Stimulated activated CD4-positive, alpha-beta T cell treated with anti-CD3 and anti-CD28 coated beads, Interleukin-1b, Interleukin-23, amount 100 ng/mL, for 24 hours (primary cell): ENCODE measurements at places on chromosomes 16 and 17.

- no peak for DNase-seq
Observed at GRCh38 chr17:52120465-52120864, 38.0 kb downstream of the CA10 start.

- no peak for DNase-seq
Observed at GRCh38 chr17:43216369-43216761, 4.7 kb downstream of the TMEM106A start.

DNA sequence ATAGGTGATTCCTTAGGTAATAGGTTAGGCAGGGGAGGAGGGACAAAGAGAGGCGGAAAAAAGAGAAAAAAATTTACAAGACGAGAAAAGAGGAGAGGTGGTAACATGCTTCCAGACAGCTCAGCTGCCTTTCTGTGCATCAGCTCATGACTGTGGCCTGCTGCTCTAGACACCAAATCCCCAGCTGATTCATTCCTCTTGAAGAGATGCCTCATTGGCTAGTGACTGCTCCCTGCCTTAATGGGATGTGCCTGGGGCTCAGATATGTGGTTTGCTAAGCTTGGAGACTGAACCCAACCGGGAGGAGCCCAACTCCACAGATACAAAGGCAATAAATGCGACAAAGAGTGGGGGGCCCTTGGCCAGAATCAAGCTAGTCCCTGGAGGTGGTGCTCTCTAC lies 105.9 kb upstream of the FAM20A start:
- no peak for DNase-seq

DNA sequence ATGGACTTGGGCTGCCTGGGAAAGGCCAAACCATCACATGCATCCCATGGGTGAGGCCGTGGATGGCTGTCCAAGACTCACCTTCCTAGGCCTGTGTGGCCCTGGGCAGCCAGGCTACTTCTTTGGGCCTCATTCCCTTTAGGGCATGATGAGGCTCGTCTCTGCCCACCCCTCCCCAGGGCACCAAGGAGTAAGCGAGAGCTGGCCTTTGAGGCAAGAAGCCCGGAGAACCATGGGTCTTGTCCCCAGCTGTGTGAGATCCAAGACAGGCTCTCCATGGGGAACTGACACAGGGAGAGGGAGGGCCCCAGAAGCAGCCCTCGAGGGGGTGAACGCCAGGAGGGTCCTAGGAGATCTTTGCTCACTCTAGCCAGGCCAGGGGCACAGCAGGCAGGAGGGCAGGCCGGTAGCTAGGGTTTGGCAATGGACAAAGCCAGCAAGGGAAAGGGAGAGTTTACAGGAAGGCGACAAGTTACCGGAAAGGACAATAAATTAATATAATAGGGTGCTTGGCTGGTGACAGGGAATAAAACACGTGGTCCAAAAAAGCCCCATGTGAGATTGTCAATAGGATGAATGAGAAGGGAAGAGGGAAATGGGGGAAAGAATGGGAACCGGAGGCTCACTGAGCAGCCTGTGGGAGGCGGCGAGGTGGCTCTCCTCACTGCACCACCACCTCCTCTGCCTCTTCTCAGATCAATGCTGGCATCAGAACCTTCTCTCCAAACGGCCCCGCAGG lies 119.1 kb downstream of the SDK2 start:
- DNase-seq, result no peak

GRCh38 chr16:4510747-4511426 lies 27.7 kb downstream of the CDIP1 start:
- no peak for DNase-seq

GRCh38 chr17:80644536-80644935 lies 99.9 kb downstream of the RPTOR start:
- DNase-seq, result no peak

- no peak for DNase-seq
Observed at GRCh38 chr17:19255279-19255678, 18.1 kb downstream of the EPN2 start.

- no peak for DNase-seq
Observed at GRCh38 chr17:59676716-59677115, 30.5 kb downstream of the PTRH2 start.

DNA sequence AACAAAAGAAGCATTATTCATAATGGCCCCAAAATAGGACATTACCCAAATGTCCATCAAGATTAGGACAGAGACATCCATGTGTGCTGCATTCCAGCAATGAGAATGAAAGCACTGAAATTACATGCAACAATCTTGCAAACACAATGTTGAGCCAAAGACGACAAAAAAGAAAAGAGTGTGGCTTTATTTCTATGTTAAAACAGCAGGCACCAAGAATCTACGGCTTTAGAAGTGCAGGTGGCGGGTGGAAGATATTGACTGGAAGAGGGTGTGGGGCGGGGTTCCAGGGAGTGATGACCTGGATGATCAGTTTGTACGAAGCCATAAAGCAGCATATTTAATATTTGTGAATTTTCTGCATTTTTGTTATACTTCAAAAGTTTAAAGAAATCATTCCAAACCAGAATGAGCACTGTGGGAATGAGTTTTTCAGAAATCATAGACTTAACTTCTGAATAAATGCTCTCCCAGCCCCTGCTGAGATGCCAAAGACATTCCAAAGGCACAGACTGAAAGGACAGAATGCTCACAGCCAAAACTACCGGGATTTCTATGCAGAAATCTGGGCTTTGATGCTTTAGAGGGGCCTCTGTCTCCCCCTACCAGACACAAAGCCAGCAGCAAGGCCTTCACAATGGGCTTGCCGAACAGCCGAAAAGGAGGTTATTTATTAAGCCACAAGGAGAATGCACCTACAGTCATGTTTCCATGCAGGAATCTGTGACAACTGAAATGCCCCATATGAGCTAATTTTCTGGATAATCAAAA lies 361.6 kb downstream of the GRIN2A start:
- DNase-seq, result no peak

GRCh38 chr16:85690469-85691064 lies 1.8 kb upstream of the GINS2 start:
- no peak for DNase-seq

DNA sequence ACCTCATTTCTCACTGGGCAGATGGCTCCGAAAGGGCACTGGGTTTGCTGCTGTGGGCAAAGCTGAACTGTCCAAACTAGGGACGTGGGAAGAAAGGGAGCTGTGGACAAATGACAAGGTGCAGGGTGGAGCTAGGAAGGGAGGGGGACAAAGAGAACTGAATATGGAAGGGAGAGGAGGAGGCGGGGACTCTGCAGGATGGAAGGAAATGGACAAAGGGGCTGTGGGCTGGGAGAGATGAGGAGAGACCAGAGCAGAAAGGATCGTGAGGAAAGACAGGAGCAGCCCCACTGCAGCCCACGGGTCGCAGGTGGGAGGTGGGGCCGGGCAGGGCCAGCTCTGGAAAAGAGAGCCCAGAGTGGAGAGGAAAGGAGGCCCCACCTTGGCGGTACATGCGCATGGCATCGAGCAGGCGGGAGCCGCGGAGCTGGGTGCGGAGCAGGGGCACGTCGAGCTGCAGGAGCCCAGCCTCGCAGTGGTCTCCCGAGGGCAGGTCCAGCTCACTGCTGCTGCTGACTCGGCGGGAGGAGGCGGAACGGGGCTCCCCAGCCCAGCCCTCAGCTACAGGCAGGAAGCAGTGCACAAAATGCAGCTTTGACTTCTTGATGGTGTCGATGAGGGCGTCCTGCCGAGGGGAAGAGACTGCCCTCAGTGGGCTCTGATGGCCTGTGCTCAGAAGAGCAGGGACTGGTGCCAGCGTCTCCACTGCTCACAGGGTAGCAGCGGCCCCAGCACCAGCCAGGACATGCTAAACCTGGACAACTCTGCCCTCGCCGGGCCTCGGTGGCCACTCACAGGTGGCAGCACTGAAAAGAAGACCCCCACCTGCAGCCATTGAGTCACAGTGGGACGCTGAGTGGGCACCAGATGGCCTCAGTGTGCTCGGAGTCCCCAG lies 66.8 kb downstream of the PIPOX start:
- DNase-seq, result no peak

- no peak for DNase-seq
Observed at GRCh38 chr16:29962344-29962994, 590 bp downstream of the TMEM219 start.

DNA sequence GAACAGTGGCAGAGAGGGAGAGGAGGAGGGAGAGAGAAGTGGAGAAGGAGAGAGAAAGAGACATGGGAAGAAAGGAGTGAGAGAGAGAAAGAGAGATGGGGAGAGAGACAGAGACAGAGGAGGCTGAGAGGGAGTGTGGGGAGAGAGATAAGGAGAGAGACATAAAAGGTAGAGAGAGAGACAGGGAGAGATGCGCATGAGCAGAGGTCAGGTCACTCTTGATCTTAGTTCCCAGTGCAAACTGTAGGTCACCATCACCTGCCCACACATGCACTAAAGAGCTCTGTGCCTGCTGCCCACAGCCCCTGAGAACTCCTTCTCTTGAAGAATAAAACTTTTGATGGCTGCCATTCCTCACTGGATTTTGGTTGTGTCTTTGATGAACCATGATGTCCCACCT lies 14.9 kb downstream of the KRT33A start:
- DNase-seq, result no peak

GRCh38 chr17:7774055-7774521 lies 56.5 kb downstream of the DNAH2 start:
- DNase-seq, result no peak

DNA sequence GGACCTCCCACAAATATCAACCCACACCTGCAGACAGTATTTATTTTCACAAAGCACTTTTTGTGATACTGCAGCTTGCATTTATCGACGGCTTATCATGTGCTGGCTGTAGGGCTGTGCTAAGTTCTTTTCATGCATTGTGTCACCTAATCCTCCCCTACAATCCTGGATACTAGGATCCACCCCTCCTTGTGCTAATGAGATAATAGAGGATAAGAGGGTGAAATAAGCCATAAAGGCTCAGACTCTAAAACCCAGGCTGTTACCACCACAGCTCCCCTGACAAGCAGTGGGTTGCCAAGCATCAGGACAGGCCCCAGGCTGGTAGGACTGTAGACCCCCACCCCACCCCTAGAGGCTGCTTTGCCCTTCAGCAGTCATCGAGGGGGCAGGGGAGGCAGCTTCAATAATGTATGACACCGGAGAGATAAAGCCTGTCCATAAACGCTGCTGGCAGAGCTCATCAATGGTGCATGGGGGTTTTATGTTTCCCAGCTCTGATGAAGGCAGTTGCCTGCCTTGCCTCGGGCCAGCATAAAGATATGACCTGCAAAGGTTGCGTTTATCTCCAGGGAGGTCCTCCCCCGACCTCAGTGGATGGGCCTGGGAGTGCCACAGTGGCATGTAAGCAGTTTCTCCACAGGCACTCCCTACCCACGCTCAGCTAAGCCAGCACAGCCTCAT lies 73.9 kb upstream of the C16orf82 start:
- no peak for DNase-seq

DNA sequence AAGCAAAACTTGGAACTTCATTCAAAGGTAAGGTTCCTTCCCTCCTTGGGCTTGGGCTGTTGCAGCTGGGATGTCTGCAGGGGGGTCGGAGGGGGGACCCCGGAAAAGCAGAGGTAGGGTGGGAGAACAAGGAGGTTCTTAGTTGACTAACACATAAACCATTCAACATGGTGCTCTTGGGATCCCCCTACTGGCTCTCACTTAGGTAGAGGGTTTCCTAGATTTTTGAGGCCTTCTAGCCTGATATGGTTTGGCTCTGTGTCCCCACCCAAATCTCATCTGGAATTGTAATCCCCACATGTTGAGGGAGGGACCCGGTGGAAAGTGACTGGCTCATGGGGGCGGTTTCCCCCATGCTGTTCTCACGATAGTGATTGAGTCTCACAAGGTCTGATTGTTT lies 93.9 kb downstream of the RGS9 start:
- no peak for DNase-seq

DNA sequence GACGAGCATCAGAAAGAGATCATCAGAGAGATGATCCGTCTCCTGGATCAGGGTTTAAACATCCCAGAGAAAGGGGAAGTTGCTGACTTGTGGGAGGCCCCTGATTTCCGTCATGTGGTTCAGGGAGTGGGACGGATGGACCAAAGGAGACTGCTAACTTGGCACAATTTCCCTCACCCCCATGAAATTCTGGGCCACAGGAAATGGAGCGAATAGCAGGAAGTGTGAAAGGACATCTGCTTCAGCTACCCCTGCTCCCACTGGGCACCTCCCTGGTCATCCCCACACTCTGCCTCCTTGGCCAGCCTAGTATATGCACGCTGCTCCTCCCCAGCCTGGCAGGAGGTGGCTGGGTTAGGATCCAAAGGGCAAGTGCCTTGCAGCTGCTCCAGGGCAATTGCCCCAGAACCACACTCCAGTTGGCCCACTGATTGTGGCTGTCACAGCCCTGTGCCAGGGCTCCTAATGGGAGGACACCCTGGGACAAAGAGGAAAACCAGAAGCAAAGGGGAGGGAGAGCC lies 1.3 kb downstream of the ARRB2 start:
- no peak for DNase-seq

DNA sequence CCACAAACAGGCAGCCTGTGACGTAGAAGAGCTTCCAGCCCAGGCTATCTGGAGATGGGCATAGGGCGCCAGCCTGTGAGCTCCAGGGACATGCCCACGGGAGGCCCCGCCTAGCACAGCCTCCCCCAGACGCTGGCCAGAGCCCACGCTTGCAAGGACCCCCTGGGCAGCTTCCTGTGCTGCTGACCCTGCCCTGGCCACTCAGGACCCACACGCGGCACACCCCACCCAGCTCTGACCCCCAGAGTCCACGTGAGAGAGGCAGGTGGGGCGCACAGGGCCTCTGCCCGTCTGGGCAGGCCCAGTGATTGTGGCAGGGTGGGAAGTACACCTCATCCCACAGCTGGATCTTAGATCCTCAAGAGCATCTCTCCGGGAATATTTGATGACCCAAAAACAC lies 3.9 kb downstream of the CYBC1 start:
- DNase-seq, result no peak

DNA sequence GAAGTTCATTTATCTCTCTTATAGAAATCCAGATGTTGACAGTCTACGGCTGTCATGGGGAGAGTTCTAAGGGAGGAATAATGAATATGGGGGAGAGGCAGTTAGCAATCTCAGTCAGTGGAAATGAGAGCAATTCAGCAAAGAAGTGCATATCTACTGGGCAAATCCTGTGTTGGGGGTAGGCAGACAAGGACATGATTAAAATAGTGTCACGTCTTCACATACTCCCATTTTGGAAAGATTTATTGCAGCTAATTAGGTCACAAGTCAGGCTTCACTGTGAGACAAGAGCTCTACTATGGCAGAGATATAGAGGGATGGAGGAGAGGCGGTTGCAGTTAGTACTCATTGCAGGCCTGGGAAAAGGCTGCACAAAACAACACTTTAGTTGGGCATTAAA lies 29.8 kb downstream of the LRRC36 start:
- no peak for DNase-seq

GRCh38 chr17:4229627-4230541 lies 33.9 kb downstream of the ANKFY1 start:
- DNase-seq, result no peak

GRCh38 chr17:21677126-21677910 lies 15.0 kb upstream of the KCNJ18 start:
- no peak for DNase-seq

DNA sequence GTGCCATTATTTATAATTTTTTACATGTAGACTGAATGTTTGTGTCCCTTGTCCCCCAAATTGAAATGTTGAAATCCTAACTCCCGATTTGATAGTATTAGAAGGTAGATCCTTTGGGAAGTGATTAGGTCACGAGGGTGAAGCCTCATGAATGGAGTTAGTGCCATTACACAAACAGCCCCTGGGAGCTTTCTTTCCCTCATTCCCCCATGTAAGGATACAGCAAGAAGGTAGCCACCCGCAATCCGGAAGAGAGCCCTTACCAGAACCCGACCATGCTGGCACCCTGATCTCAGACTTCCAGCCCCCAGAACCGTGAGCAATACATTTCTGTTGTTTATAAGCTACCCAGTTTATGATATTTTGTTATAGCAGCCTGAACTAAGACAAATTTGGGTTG lies 143.2 kb downstream of the NPIPB5 start:
- DNase-seq, result no peak
